Right cardiac atrium (tissue), 5 donors: ENCODE measurements at places on chromosomes 5 and 9.

DNA sequence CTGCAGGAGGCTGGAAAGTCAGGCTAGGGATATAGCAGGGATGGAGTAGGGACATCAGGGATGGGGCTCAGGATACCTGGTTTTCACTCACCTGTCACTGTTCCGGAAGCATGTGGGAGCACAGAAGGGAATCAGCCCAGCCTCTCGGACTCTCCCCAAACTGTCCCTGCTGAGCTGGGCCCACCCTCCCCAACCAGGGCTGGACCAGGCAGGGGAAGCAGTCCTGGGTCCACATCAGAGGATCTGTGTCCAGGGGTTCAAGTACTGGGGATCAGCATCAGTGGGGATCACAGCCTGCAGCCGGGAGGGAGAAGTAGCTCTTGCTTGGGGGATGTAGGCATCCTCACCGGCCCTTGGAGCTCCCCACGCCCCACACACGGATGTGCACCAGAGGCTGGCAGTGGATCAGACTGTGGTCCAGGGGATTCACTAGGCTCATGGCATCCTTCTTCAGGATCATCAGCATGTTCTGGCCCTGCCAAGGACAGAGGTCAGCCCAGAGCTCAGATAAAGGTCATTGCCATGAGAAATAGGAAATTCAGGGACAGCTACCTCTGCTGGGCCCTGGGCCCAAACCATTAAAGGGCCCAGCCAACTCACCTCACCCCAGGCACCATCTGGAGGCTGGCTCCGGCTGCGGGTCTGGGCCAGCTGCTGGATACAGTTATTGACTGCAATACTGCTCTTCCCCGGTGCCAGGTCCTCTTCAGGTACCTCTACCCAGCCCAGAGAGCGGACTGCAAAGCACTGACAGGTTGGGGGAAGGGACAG, 2.5 kb downstream of the APBB3 start:
- no peak for DNase-seq

- DNase-seq: no peak
These were observed 682.3 kb downstream of the BRINP1 start for GRCh38 chr9:118686959-118687358.

DNA sequence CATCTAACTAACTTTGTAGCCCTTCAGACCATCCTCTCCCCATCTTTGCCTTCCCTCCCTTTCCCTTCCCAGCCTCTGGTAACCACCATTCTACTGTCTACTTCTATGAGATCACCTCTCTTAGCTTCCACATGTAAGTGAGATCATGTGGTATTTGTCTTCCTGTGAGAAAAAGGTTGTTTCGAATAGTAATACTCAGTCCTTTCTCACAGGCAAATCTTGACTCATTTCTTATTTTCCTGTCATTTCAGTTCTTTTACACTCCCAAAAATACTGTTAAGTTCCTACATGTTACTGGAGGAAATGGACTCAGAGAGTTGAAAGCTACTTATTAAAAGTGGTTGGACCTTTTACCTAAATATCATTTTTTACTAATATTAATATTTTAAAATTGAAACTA, 82.1 kb downstream of the SLF1 start:
- no peak for DNase-seq

DNA sequence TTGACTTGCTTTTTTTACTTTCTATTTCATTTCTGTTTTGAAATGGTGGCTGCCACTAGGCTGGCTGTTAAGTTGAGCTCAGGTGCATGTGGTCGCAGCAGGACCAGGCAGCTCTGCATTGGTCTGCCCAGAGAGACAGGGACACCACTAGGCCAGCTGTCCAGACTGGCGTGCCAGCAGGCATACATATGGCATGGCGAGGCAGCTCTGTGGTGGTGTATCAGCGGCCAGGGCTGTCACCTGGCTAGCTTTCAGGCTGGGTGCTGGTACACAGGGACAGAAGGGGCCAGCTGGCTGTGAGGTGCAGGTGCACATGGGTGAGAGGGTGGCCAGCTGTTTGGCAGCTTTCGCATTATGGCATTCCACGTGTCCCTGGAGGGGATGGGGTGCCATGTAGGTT, 654.0 kb upstream of the ACO1 start:
- no peak for DNase-seq

GRCh38 chr5:146770980-146771379, 107.6 kb downstream of the PPP2R2B start:
- DNase-seq: no peak

- DNase-seq: no peak
These were observed 26.9 kb upstream of the FAM120AOS start for GRCh38 chr9:93480262-93480661.

- DNase-seq: no peak
These were observed 138.5 kb upstream of the IRX2 start for GRCh38 chr5:2890011-2890410.

- DNase-seq: peak; percentile 91
These were observed 63.0 kb upstream of the CTSL start for GRCh38 chr9:87662808-87663528.

GRCh38 chr5:144267961-144268513, 97.4 kb downstream of the KCTD16 start:
- no peak for DNase-seq

- DNase-seq: peak; percentile 68
These were observed 28.8 kb upstream of the CDC23 start for GRCh38 chr5:138241688-138242571.

DNA sequence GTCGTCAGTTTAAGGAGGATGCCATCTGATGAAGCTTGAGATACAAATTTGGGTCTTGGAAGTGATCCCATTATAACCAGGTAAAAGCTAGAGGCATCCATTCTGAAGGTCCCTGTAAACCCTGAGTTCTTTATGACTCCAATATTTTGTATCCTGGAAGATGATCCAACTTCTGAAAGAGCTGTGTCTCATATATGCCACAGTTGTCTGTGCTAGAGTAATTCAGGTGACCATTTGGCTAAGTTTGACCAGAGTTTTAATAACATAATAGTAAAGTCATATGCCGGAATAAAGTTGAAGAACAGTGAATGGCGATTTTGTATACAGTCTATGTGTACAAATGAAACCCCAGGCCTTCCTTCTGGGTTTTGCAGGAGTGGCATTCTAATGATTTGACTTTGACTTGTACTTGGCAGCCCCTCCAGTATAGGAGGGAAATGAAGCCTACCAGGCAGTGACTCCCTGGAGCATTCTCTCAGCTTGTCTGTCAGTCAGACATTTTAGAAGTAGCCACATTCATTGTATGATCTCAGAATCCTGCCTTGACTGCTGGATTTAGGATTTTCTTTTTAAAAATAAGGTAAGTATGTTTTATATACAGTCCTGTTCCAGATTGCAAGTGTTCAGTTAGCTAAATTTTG, 39.6 kb downstream of the ENTREP1 start:
- DNase-seq: no peak

GRCh38 chr5:1750469-1750868, 49.2 kb downstream of the MRPL36 start:
- no peak for DNase-seq

GRCh38 chr5:33769196-33769595, 122.6 kb downstream of the ADAMTS12 start:
- DNase-seq: no peak

- DNase-seq: no peak
These were observed 57.9 kb downstream of the ABHD17B start for GRCh38 chr9:71853084-71853483.

DNA sequence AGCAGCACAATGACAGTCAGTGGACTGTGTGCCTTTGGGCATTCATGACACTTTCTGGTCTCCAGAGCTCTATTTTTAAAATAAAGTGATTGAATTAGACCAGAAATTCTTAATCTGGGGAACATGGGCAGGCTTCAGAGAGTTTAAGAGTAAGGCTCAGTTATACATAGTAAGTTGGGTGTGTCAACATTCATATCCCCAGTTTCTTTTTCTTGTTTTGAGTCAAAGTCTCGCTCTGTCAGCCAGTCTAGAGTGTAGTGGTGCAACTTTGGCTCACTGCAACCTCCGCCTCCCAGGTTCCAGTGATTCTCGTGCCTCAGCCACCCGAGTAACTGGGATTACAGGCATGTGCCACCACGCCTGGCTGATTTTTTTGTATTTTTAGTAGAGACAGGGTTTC, 13.7 kb upstream of the KIF4B start:
- no peak for DNase-seq

- no peak for DNase-seq
These were observed 31.5 kb downstream of the TNC start for GRCh38 chr9:115086461-115086860.

DNA sequence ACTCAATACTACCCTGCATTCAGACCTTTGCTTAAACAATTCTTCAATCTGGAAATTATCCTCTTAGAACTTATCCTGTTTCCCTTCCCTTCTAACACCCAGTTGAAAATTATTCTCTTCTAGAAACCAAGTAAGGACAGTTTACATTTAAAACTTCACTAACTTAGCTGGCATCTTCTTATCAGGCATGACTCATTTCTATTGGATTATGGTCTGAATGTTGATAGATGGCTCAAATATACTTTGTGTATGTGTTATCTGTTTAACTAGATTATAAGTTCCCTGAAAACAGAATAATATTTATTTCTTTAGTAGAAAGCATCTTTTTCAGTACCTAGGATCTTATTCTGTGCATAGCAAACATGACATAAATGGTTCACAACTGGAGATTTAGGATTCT, 161.9 kb downstream of the PPP2R2B start:
- no peak for DNase-seq

- DNase-seq: no peak
These were observed 649 bp downstream of the AP3B1 start for GRCh38 chr5:78293851-78294247.

GRCh38 chr5:133360693-133361472, 251.5 kb downstream of the FSTL4 start:
- DNase-seq: no peak

DNA sequence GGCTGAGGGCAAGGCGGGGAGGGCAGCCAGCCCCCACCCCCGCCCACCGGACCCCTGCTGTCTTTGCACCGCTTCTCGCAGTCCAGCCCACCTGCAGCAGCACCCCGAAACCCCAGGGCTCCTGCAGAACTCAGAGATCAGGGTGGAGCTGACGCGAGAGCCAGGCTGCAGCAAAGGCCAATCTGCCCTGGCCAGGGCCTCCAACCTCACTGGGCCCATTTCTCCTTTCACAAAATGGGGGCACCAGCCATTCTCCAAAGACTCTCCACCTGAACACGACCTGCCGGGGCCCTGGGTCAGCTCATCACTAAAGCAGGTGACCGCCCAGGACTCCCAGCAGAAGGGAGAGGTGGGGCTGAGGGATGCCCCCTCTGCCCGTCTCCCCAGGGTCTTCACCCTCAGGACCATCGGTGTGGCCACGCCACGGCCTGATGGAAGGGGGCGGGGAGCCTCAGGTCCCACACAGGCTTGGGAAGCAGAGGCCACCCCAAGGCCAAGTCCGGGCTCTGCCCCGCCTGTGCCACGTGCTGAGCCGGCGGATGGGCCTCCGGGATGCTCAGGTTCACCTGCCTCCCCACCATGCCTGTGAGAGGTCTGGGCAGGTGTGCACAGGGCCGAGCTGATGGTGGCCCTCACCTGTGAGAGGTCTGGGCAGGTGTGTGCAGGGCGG, 13.1 kb downstream of the NACC2 start:
- no peak for DNase-seq
